ENCODE measurements at places on chromosomes 5 and 9.
A peak's percentile ranks its signal among the peaks of the same experiment; 100 is the strongest.

GRCh38 chr9:113646491-113646890 lies 183.0 kb downstream of the RGS3 start:
- DNase-seq, result no peak

DNA sequence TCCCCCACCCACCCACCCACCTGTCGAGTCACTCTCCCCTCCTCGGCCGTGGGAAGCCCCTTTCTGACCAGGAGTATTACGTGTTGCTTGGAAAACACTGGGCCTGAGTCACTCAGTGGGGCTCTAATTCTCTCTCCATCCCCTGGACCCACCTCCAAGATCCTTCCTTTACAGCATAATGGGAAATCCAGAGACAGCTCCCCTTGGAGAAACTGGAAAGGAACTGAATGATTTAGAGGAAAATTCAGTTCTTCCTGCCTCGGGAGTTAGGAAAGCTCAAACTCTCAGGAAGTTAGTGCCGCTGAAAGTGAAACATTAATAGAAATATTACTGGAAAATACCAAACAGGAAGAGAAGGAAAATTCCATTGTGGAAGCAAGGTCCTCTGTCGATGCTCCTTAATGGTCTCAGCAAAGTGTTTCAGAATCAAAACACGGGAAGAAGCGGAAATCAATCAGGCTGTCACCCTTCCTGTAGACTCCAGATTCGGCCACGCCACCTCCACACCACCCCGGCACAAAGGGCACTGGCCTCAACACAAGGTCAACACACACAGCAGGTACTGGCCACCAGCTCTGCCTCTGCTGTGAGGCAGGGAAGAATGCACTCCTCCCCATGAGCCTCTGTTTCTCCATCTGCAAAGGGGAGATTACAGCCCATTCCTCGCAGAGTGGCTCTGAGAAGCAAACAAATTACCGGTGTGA lies 9.6 kb downstream of the SHB start:
- no peak for DNase-seq

GRCh38 chr9:121572581-121572980 lies 72.9 kb upstream of the GGTA1 start:
- no peak for DNase-seq

- peak; percentile 14 for DNase-seq
Observed at GRCh38 chr9:70578720-70579119, 164.3 kb upstream of the KLF9 start.

DNA sequence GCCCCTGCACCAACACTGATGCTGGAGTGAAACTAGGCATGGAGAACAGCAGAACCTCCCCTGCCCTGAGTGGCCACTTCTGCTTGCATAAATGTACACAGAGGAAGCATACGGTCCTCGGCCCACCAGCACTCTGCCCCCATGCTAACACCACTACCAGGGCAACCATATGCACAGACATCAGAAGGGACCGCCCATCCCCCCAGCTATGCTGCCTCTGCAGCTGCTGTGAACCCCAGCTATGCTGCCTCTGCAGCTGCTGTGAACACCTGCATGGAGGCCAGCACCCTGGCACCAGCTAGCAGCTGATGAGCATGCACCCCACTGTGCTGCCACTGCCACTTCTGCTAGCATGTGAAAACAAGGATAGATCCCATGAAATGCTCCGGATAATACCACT lies 250.3 kb downstream of the TUSC1 start:
- no peak for DNase-seq

DNA sequence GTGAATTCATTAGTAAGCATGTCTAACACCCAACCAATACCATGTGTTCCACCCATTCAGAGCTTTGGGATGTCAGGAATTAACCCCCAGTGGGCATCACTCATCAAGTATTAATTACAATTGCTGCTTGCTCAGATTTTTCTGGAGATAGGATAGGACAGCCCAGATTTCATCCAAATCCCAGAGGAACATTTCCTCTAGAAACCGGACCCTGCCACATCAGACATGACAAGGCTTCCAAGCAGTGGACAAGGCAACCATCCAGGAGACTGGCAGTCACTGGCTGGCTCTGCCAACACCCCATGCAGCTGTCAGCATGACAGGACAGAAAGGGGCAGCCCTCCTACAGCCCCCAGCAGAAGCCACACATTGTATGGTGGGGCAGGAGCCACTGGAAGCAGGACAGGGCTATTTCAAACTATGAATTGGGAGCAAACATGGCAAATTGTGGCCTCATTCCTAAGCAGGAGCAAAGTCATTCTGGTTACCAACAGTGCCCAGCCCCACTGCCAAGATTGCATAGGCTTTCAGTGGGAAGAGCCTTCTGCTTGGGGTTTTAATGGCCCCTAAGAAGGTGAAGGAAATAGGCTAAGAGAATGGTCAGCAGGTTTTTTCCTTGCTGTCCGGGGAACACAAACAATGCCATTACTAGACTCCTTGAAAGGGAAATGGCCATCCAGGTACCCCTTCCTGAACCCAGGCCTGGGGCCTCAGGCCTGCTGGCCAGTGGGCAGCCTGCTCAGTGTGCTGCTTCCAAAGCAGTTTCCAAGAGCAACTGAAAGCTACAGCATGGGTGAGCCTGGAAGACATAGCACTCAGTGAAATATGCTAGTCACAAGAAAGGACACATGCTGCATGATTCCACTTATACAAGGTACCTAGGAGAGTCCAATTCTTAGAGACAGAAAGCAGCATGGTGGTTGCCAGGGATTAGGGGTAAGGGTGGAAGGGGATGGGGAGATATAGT lies 294.7 kb upstream of the SLC30A5 start:
- DNase-seq, result no peak

GRCh38 chr5:565782-566440 lies 41.7 kb upstream of the SLC9A3 start:
- no peak for DNase-seq

GRCh38 chr5:170135796-170136490 lies 30.2 kb downstream of the FOXI1 start:
- no peak for DNase-seq

DNA sequence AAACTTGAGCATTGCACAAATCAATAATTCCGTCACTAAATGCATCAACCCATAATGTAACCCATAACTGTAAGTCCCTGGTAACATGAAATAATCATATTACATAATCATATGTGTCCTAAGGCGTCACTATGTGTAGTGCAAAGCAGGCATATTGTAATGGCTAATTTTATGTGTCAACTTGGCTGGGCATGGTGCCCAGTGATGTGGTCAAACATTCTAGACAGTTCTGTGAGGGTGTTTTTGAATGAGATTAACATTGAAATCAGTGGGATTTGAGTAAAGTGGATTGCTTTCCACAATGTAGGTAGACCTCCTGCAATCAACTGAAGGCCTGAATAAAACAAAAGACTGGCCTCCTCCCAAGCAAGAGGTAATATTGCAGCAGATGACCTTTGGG lies 794.4 kb upstream of the ACO1 start:
- DNase-seq, result no peak

DNA sequence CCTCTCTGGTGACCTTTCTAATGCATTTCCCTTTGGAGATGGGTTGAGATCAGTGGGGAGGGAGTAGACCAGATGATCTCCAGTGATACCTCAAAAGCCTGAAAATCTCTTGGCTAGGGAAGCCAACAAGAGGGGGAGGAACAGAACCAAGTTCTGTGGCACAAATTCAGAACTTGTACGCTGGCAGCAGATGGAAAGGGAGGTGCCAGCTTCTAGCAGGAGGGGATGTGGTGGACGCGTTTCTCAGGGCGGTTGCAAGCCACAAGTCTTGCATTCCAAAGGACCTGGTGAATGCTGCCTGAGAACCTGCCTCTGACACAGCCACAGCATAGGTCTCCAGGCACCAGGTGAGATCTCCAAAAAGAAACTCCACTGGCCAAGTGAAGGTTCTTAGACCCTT lies 13.4 kb downstream of the SLIT3 start:
- no peak for DNase-seq

DNA sequence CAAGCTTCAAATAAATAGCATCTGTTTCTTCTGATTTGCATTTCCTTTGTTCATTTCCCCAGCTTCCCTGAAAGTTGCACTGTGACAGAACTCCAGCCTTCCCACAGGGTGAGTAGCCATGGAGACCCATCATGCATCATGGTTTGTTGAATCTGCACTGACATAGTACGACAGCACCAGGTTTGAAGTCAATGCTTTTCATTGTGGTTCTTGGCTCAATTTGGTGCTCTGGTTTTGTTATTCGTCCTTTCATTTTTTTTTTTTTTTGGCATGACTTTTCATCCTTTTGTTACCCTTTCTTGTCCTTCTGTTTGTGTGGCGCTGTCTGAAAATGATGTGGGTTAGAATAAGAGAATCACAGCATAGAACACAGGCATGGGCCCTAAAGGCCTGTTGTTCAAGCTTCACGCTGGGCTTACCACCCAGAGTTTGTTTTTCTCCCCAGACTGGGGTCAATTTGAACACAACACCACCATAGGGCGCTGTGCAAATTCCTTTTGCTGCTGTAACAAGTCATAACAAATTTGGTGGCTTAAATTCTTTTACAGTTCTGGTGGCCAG lies 206.2 kb upstream of the CDH10 start:
- DNase-seq, result no peak

DNA sequence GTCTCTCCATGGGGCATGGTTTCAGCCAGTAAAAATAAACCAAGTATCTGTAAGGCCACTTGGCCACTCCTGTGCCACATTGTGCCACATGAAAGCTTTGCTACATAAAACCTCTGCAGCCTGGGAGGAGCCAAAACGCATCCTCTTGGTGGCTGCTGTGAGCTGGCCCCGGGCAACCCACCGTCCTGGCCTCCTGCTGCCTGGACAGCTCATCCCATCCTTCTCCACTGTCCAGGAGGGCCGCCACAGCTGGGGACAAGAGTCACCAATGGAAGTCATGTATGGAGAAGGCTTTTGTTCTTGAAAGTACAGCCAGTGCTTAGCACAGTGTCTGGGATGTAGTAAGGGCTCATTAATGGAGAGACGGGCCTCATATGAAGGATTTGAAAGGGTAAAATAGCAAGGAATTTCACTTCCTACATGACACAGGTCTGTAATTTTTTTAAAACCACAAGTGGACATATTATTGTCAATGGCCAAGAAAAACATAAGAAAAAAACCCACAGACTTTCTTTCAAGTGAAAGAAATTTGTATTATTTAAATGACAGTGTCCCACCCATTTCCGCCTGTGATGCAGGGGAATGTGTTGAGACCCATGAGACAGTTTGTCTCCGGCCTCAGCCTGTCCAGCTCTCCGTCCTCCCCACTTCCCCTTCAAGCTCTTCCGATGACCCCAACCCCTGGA lies 6.6 kb downstream of the PTGES start:
- no peak for DNase-seq

- DNase-seq, result no peak
Observed at GRCh38 chr9:78234810-78235209, 1.1 kb upstream of the CEP78 start.

- no peak for DNase-seq
Observed at GRCh38 chr9:124697326-124698200, 73.5 kb downstream of the NR6A1 start.

- no peak for DNase-seq
Observed at GRCh38 chr5:159338118-159338517, 7.8 kb upstream of the IL12B start.

DNA sequence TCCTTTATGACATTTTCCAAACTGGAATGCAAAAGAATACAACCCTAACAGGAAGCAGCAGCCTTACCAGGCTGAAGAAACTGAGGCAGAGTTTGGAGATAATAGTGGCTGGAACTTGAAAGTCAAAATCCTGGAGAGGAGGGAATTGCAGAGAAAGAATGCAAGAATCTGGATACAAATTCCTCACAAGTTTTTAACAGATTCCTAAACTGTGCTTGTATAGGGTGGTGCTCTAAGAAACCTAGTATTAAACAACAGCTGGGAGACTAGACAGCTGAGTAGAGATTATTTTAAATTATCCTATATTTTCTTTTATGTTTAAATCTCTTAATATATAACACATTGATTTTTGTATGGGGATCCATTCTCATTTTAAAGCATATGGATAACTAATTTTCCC lies 30.7 kb downstream of the INVS start:
- DNase-seq, result no peak

- DNase-seq, result no peak
Observed at GRCh38 chr9:105150991-105151685, 93.3 kb upstream of the SLC44A1 start.

DNA sequence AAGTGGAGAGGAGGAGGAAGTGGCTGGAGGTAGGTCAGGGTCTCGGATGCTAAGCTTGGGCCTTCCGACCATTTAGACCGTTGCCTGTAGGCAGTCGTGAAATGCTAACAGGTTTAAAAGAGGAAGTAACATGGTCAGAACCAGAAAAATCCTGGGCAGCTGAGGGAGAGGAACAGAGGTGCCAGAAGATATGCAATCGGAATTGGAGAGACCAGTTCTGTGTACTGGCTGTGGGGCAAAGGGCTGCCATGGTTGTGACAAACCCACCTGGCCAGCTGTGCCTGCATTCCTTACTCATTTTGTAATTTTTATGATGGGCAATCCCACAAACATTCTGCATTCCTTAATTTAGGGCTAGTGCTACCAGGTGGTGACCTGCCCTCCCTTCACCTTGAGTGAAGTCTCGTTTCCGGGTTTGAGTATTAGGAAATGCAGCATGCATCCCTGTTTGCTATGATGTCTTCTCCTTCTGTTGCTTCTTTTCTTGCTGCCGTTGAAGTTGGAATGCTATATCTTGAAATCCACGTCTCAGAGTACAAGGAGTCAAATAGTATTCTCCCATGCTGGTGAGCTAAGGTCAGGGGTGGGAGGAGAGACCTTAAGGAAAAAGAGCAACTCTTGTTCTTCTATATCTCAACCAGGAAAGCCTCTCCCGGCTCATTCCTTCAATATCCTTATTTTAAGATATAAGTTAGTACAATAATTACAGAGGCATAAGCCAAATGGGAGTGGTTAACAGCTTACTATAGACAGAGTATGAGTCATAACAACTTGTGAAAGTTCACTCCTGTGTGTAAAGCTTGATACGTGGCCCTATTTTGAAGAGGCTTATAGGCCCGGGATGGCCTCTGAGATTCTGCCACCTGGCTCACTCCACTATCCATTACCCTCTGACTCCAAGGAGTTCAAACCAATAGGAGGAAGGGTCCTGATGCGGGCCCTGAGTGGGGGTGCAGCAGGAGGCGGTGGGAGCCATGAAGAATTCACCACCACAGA lies 37.0 kb downstream of the B4GALT1 start:
- no peak for DNase-seq

- DNase-seq, result no peak
Observed at GRCh38 chr5:102411-103043, 10.6 kb downstream of the PLEKHG4B start.

GRCh38 chr9:16555802-16556201 lies 314.7 kb downstream of the BNC2 start:
- DNase-seq, result no peak

GRCh38 chr9:21688108-21689102 lies 114.0 kb upstream of the MTAP start:
- DNase-seq, result no peak

DNA sequence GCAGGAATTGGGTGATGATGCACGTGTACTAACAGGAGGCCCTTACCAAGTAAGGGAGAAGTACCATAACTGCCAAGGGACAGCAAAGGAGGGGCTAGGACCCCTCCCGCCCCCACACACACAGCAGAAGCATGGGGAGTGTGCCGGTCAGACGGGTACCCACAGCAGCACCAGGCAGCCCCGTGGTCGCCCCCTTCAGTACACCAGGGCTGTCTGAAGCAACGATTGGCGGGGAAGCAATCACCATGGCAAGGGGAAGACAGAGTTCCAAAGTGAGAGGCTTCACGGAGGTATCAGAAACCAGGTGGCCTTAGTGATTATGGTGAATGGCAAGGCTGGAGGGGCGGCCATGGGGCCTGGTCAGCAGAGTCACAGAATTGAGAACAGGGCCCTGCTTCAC lies 72.2 kb downstream of the CAMSAP1 start:
- DNase-seq, result no peak

Measured in hematopoietic multipotent progenitor cell treated with erythropoietin and hydrocortisone succinate and interleukin-3 and kit ligand, for 15 days (in vitro differentiated cells).